Smooth muscle cell of trachea (primary cell): ENCODE measurements at places on chromosomes 6 and 20. TPM values are rescaled to one million over a fixed set of nuclear protein-coding genes. Genes with fewer than 3 reads are reported as not detected.

TMEM244 gene
- not detected in 2 replicates for total RNA-seq

GJA1 gene
- 120 and 124 TPM in 2 replicates for total RNA-seq

ASIP gene
- total RNA-seq: not detected in 2 replicates

PACRG gene
- 1.3 TPM in 1 of 2 replicates, not detected in the other for total RNA-seq

TRAPPC3L gene
- 0.15 and 0.17 TPM in 2 replicates for total RNA-seq
